ENCODE measurements at places on chromosomes 6 and 20.

GRCh38 chr20:59676126-59676850 lies 71.9 kb downstream of the PHACTR3 start:
- no peak for DNase-seq

- DNase-seq, result no peak
These were observed 25.6 kb downstream of the TOP1 start for GRCh38 chr20:41054070-41054846.

DNA sequence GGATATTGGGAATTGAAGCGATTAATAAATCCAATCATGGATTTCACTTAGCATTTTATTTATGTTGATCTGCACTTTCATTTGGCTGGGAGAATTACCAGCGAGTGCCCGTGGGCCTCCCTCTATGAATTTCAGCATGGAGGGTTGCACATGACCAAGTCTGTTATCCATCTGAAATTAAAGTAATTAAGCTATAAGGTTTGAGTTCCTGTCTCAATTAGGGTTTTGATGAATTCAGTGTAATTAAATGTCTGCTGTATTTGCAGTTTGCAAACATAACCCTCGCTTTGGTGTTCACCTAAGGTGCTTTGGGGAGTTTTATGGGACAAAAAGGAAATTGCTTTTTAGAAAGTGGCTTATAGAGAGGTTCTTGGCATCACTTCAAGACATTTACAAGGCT lies 169.8 kb upstream of the RIN2 start:
- no peak for DNase-seq

GRCh38 chr6:125346201-125346925 lies 44.6 kb upstream of the HDDC2 start:
- DNase-seq, result peak; percentile 63

DNA sequence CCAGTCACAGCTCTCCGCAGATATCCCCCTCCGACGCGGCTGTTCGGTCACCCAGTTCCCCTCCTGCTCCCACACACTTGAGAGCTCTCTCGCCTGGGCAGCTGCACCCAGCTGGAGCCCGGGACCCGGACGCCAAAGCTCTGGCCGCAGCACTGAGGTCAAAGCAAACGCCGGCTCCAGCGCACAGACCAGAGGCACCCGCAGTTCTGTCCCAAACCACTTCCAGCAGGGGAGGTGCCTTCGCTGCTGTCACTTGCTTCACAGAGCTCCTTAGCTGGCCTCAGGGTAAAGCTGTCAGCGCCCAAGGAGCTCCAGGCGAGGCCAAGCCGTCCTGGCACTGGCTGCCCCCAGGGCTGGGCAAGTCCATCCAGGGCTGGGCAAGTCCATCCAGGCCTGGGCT lies 27.9 kb downstream of the SLC2A4RG start:
- DNase-seq, result no peak

GRCh38 chr6:81450180-81450579 lies 302.3 kb downstream of the TENT5A start:
- no peak for DNase-seq

GRCh38 chr6:14258695-14259593 lies 141.4 kb downstream of the CD83 start:
- no peak for DNase-seq

- DNase-seq, result no peak
These were observed 33.7 kb downstream of the GCNT2 start for GRCh38 chr6:10554826-10555225.

GRCh38 chr6:101088594-101088993 lies 207.5 kb upstream of the ASCC3 start:
- DNase-seq, result no peak

- DNase-seq, result no peak
These were observed 29.9 kb downstream of the MRS2 start for GRCh38 chr6:24432611-24433010.

DNA sequence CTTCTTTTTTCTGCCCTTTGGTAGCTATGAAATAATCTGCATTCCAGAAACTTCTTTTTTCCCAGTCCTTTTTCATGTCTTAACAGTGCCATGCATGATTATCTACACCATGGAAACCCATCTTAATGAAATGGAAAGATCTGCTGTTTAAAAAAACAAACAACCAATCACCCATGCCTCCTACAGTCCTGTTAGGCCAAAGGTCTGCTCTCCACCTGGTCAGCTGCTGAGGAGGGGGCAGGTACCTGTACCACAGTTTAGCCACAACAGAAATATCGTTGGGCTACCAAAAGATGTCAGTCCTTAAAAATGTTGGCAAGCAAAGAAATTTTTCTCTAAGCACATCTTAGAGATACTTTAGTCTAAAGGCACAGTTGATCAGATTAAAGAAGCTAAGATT lies 112.6 kb downstream of the SLC16A10 start:
- no peak for DNase-seq

DNA sequence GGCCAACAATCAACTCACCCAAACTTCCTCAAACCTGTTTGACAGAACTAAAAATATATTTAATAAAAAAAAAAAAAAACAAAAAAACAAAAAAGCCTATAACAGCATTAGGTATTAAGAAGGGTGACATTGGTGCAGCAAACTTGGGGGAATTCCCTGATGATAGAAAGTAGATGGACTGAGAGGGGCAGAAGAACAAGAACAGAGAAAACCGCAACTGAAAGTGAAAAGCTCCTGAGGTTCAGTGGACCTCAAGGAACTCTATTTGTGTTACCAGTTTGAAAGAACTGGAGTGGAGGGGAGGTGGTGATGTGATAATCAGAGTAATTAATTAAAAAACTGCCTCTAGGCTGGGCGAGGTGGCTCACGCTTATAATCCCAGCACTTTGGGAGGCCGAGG lies 53.8 kb downstream of the MACROD2 start:
- DNase-seq, result no peak

GRCh38 chr6:29927275-29927569 lies 15.1 kb upstream of the HLA-A start:
- no peak for DNase-seq

- peak; percentile 35 for DNase-seq
These were observed 166.7 kb upstream of the ADGRB3 start for GRCh38 chr6:68468244-68468884.

- no peak for DNase-seq
These were observed 118.5 kb upstream of the MMS22L start for GRCh38 chr6:97401533-97401932.

DNA sequence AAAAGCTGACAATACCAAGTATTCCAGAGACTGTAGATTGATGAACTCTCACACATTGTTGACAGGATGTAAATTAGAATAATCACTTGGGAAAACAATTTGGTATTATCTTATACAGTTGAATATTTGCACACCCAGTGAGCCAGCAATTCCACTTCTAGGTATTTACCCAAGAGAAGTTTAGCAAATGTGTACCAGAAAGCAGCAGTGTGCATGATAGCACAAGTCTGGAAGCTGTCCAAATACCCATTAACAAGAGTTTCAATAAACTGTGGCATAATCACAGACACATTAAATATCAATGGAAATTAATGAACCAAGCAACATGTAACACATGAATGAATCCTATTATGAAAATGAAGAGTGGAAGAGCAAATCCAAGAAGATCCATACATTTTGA lies 233.6 kb downstream of the TPBG start:
- no peak for DNase-seq

DNA sequence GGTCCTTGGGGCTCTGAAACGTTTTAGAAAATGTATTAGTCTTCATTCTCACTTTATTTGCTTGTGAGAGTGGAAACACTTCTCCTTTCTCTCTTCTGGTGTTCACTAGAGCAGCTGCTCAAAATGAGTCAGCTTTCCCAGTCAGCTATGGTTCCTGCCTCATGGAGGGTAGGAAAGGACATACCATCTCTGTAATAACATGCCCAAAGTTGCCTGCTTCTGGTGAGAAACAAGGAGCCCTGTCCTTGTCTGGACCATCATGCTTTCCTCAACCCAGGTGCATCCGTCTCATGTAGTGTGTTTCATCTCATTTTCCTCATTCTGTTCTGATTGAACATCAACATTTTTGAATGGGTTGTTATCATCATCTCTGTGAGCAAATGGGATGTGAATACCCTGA lies 17.1 kb upstream of the TINAG start:
- no peak for DNase-seq

- no peak for DNase-seq
These were observed 129.5 kb downstream of the ASCC3 start for GRCh38 chr6:100751590-100751989.

DNA sequence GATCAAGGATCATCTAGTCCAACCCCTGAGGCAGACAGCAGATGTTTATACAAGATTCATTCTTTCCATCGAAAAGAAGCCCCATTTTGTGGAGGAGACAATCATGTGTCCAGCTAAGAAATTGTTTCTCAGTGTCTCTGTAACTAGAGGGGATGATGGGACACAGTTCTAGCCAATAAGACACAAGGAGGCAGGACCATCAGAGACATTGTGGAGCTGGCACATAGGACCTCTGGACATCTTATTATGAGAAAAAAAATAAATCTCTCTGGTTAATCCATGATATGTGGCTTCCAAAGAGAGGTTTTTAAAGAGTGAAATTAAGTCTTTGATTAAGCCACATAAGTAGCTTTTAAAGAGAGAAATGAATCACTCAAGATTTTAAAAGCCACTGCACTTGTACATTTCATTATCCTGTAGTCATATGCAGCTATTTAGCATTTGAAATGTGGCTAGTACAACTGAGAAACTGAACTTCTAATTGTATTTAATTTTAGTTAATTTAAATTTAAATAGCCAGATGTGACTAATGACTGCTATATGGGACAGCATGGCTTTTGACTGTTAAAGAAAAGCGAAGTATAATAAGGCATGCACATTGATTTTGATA lies 176.8 kb downstream of the TASP1 start:
- DNase-seq, result no peak

- DNase-seq, result no peak
These were observed 19.3 kb downstream of the ANKRD6 start for GRCh38 chr6:89452281-89452680.

GRCh38 chr20:46700481-46700880 lies 9.0 kb upstream of the SLC2A10 start:
- DNase-seq, result no peak

DNA sequence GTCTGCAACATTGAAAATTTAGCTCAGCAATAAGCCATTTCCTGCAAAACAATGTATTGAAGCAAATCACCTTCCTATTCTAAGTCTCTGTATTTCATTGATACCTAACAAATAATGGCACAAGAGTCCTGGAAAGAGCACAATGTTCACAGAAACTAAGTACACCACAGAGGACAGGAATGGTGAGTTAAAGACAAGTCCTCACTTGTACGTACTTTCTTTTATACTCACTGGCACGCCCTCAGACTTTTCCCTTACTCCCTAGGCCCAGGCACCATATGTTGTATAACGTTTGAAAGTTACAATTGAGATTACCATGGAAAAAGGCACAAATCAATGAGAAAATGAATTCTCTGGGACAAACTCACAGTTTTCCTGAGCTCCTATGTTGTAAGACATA lies 683.0 kb upstream of the MANEA start:
- DNase-seq, result no peak

- DNase-seq, result no peak
These were observed 29.4 kb downstream of the MDGA1 start for GRCh38 chr6:37668251-37668650.

GRCh38 chr6:99216959-99217358 lies 132.5 kb downstream of the FAXC start:
- DNase-seq, result no peak

DNA sequence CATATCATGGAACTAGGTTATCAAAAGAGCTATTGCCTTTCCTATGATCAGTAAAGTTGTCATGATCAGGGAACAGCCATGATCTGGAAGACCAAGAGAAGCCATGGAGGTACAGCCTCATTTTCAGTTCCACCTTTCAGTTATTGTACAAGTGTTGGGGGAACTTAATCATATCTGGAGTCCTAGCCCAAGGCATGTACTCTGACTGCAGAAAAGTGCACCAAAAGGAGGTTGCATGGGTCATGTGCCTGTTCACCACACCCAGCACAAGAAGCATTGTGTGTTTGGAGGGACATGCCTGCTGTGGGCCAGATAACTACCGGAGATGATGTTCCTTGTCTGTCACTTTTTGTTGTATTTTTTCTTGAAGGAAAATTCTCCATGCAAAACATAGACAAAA lies 185.8 kb upstream of the MAN1A1 start:
- no peak for DNase-seq

GRCh38 chr6:15505463-15505918 lies 157.3 kb downstream of the DTNBP1 start:
- DNase-seq, result no peak

GRCh38 chr20:47622118-47622665 lies 120.5 kb downstream of the NCOA3 start:
- no peak for DNase-seq

GRCh38 chr6:138431256-138432062 lies 27.4 kb downstream of the HEBP2 start:
- DNase-seq, result peak; percentile 49

DNA sequence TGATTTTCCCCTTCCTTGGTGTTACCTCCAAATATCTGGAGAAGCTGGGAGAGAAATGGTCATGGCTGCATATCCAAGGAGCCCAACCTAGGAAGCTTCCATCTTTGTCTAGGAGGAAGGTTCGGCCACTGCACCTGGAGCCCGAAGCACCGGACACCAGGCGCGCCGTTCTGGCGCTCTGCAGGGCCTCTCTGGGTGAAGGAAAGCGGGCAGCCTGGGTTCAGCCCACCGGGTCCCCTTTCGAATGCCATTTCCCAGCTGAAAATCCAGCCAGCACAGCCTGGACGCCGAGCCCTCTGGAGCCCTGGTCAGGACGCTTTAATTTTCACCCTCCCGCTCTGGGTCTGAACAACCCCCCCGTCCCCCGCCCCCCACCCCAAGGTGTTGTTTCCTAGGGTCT lies 1.2 kb downstream of the LINC00237 start:
- DNase-seq, result no peak

- DNase-seq, result no peak
These were observed 457.9 kb upstream of the PTCHD4 start for GRCh38 chr6:48568856-48569255.

DNA sequence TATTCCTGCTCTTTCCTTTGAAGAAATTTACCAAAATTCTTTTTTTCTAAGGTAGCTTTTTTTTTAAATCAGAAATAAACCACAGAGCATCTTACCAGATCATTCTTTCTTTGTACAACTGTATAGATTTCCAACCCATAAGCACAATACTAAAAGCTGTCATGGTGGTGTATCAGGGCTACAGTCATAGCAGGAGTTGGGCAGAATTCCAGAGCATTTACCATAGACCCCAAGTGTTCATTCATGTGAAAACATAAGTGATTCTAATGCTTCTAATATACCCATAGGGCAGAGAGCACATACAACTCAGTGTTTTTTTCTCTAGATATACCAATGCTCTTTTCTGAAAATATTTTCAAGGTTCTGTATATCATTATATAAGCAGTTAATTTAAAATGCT lies 392.5 kb downstream of the FRK start:
- DNase-seq, result no peak

DNA sequence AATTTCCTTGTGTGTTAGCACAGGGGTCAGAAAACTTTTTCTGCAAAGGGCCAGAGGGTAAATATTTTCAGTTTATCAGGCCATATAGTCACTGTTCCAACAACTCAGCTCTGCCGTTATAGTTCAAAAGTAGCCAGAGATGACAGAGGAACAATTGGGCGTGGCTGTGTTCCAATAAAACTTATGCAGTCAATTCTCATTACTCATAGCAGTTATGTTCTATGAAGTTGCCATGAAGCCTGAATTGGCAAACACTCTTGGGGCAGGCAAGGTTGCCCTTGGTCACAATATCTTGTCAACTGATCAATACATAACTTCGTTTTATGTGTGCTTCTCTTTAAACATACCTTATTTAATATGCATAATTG lies 304.2 kb downstream of the TFAP2C start:
- DNase-seq, result no peak

- DNase-seq, result peak; percentile 94
These were observed 37.5 kb upstream of the IER3 start for GRCh38 chr6:30781743-30782424.
